Epithelial cell of prostate (primary cell): ENCODE measurements at places on chromosomes 12 and 14.

DNA sequence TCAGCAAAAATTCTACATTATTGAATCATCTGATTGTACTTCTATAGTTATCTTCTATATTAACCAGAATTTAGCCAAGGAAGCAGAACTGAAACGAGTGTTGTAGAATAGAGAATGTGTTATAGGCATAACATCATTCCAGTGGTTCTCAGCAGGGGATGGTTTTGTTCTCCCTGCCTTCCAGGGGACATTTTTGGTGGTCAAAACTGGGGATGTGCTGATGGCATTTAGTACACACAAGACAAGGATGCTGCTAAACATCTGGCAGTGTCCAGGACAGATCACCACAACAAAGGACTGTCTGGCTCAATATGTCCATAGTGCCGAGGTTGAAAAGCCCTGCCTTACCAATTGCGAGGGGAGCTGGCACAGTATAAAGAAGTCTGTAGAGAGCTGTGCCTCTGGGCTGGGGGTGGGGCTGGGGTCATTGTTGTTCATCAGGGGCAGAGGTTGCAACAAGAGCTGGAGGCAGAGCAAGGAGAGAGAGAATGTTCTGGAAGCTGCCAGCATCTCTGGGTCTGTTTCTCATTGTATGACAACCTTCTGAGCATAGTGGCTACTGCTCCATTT lies 1472.8 kb downstream of the AACS start:
- no peak for DNase-seq

DNA sequence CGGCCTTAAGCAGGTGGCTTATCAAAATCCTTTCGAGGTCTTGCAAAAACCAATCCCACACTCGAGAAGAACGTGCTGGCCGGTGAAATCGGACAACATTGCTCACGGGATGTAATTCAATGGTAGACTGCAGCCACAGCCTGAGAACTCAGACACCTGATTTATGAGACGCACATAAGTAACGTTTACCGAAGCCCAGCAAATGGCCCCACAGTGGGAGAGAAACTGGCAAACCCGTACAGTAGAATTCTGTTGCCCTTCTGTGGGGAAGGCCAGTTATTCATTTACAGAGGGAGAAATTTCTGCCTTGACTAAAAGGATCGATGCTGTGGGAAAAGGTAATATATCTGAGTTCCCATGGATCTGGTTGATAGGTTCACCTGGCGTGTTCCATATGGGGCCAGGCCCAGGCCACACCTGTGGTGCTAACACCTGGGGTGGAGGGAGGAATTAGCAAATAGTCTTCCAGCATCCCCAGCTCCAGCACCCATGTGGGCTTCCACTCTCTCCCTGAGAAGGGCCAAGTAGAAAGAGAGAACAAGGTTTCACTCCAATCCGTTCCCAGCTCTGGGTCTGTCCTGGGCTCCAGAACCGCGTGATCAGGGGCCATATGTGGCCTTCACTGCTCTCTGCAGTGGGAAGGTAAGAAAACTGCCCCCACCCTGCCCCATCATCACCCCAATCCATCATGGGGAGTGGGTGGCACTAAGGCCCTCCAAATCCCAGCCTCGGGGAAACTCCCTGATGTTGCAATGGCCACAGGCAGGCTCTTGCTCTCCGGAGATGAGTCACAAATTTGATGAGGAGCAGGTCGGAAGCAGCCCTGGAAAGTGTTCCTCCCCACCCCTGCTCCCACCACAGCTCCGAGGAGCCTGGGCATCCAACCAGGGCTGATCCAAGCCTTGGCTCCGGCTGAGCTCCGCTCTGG lies 12.7 kb downstream of the BDKRB1 start:
- DNase-seq: peak; percentile 82

DNA sequence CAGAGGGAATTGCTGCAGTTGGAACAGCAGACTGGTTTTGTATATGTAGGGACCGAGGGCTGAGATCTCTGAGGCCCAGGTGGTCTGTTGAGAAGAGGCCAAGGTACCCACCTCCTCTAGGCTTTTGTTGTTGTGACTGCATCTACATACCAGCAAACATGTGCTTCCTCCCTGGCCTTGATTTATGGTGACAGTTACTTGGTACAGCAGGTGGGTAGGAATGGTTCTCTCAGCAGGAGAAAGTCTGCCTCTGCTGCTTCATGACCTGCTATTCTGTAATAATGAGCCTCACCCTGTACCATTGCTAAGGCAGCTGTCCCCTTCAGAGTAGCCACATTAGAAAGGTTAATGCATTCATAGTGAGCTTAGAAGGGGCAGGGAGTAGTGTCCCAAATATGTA lies 196.7 kb upstream of the PELI2 start:
- DNase-seq: no peak

DNA sequence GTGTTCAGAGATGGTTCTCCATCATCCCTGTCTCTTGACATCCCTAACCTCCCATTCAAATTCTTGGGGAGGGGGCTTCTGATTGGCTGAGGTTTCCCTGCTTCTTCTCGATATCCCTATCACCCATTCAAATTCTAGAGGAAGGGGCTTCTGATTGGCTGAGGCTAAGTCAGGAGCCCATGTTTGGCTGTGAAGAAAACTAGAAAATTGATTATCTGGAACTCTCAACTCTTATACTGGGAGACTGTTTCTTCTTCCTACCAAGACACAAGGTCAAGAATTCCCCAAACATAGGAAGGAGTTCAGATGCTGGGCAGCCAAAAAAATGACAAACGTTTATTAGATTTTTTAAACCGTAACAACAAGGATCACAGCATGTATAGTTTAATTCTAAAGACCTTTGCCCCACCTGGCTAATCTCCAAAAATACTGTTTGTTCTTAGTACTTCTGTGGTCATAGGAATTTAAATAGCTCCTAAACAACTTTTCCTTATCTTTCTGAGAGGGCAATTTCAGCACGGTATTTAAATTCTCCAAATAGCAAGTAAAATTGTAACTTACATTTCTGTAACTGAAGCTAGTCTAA lies 26.4 kb downstream of the SPIC start:
- no peak for DNase-seq

DNA sequence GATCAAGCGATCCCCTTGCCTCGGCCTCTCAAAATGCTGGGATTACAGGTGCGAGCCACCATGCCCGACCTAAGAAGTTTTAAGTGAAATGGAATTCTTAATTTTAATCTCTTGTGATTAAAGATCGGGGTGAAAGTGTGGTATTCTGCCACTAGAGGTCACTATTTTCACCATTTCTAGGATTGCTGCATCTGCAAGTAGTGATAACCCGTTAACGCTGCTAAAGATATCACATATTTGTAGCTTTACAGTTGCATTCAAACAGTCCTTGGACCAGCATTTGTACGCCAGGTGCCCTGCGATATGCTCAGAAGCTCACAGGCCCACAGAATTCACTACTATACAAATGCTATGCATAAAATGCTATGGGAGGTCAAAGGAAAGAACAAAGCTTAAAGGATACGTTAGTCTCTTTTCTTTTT lies 19.3 kb downstream of the CCDC62 start:
- DNase-seq: no peak

DNA sequence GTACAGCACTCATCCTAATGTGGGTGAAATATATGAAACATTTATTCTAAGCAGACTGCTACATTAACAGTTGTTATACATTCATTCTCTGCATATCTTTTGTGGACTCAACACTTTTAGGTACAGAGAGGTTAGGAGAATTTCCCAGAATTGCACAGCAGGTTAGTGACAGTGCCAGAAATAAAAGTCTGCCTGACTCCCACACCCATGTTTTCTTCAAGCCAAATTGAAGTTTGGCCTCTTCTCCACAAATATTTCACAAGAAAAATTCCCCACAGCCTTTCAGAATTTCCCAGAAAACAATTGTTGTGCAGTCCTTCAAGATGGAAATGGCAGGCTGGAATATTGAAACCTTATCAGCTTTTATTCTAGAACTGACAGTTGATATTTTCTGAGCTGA lies 464.8 kb downstream of the RAD51B start:
- DNase-seq: no peak

DNA sequence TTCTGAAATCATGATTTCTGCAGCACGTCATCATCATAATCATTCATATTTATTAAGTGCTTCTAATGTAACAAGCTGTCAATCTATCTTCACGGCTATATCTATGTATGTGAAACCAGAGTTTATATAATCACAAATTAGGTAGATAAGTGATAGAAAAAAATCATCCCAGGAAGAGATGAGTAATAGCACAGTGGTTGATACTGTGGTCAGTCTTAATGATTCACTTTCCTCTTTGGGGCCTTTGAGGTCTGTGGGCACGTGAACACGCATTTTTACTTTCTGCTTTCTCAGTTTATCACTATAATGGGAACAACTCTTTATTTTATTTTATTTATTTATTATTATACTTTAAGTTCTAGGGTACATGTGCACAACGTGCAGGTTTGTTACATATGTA lies 265.9 kb upstream of the NOVA1 start:
- no peak for DNase-seq

DNA sequence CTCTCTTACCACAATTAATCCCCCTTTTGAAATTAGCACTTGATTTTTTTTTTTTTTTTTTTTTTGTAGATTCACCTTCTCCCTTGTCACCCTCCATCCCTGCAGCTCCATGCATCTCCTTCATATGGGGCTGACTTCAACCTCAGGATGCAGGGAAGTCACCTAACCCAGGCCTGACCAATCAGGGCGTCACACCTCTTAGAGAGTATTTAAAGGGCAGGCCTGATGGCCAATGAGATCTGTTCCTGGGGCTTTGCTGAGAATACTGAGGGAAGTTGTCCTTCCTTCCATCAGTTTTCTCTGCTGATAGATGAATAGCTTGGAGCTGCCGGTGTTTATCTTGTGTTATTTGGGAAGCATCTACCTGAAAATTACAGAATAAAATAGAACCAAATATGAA lies 1104.7 kb upstream of the TMEM132C start:
- DNase-seq: no peak

DNA sequence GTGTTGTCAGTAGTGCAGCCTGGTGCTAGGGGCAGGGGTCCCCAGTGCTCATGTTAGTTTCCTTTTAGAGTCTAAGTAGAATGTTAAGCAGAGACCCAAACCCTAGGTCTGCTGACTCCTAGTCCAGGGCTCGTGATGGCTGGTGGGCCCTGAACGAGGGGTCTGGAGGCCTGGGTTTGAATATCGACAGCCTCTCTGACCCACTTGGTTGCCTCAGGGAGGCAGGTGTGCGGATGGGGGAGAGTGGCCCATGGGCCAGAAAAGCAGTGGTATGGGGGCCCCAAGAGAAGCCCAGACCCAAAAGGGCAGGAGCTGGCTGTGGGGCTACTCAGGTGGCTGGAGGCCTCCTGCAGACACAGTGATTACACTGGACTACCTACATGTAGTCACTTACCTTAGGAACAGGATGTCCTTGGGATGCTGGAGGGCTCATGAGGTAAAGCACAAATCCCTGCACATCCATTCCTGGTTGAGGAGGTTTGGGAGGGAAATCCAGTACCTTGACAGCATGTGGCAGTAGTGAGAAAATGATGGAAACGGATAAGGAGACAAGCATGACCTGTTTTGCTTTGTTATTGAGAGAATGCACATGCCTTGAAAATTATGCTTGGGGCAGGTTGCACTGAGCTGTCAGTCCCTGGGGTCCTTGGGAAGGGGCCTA lies 1.7 kb upstream of the SLC25A29 start:
- DNase-seq: no peak

- no peak for DNase-seq
Measured at GRCh38 chr12:62190689-62191490, 69.3 kb upstream of the USP15 start.

DNA sequence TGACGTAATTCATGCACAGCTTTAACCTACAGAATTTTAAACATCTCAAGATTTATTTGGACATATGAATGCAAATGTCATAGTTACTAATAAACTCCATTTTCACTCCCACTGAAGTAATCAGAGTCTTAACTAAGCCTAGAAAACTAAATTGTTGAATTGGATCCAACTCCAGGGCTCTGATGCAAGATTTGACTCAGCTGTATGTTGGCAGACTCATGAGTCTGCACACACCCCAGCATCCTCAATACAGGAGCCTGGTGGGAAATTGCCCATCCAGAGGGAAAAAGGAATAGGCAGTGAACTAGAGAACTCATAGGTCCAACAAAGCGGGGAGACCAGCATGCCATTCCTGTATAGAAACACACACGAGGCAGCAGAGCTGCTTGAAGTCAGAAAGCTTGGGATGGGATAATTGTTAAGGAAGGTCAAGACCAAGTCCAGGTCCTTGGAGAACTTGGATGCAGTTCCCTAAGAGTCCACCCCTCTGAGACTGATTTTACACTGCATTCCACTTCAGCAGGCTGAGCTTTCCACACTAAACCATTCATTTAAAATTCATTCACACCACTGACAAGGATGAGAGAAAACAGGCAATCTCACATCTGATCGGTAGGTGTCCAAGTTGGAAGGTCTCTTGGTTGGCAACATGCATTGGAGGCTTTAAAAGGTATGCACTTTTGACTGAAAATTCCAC lies 14.4 kb downstream of the TMTC1 start:
- DNase-seq: no peak

GRCh38 chr12:18283831-18284230 lies 22.5 kb downstream of the PIK3C2G start:
- no peak for DNase-seq

DNA sequence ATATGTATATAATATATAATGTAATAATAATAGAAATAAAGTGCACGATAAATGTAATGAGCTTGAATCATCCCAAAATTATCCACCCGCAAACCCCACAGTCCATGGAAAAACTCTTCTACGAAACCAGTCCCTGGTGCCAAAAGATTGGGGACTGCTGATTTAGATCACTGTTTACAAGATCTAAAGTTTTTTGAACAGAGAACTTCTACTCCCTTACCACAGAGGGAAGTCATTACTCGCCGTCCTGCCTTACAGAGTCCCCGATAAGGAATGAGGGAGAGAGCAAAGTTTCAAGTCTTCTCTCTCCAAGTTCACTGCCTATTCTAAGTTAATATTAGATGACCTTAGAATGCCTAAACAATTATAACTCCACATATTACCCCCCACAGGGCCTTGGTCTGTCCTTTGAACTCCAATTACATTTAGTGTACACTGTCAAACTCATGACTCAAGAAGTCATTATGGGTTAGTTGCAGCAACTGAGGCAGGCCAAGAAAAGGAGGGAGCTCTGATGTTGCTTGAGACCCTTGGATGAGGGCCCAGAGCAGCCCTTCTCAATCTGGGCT lies 21.8 kb upstream of the DHRS4 start:
- DNase-seq: no peak

DNA sequence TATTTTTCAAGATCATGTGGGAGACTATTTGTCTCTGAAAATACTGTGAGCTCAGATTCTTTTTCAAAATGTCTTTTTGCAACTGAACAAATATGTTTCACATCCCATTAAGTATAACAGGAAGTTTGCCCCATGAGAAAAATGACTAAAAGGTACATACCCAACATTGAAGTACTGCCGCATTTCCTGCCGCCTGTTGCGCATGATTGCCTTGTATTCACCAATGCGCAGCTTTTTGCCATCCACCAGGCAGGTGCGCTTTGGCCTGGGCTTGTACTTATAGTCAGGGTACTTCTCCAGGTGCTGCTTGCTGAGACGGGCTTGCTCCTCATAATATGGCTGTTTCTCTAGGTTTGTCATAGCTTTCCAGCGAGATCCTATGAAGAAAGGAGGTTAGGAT lies 413.2 kb downstream of the SOX5 start:
- DNase-seq: no peak

- DNase-seq: no peak
Measured at GRCh38 chr14:80395031-80395430, 183.7 kb upstream of the DIO2 start.
